Foreskin keratinocyte (primary cell): ENCODE measurements at places on chromosomes 13 and 19.
A peak's percentile ranks its signal among the peaks of the same experiment; 100 is the strongest.

DNA sequence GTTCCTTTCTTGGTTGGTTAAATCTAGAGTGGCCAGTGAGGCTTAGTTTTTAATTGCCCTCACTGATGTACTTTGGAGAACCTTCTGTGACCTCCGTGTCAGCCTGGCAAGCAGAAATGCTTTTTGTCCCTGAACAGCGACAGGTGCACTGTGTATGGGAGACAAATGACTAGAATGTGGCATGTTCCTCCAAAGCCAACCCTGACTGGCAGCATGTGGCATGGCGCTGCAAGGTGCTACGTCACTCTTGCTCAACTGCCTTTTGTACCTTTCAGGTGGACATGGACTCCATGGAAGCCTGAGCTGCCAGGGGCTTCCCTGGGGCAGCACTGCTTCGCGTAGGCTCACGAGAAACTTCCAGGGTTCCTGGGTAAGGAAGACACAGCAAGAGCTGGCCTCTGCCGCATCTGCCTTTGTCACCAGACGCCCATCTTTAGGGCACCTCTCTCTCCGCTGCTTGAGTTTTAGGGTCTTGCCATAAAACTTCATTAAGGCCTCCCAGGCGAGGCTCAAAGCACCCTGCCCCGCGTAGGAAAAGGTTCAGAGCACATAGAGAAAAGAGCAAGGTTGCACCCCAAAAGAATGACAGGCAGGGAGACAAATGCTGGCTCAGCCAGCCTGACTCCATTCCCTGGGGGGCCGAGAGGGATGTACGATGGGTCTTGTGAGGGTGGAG lies 167.1 kb upstream of the SOX1 start:
- no peak for DNase-seq

GRCh38 chr13:24313439-24313838 lies 4.1 kb downstream of the C1QTNF9 start:
- DNase-seq: no peak

DNA sequence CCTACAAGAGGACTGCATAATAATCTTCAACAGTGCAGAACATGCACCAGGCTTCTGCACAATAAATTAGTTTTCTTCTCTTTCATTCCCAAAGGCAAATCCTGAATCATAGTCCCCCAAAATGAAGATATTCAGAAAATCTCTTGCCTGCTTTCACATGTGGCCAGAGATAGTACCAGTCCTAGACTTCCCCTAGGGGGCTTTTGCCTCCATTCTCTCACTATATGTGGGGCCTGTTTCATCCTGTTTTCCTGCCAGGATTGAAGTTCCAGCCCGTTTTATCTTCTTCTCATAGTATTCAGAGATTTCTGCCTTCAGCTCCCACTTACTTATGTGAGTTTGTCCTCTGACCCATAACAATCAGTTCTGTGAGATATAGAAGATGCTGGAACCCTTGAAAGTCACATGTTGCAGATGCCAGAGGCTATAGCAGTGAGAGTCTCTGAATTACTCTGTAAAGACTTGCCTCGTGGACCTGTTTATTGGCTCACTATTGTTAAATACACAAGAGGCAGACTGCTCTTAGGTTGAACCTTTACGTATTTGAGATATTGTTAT lies 421.9 kb upstream of the PCDH9 start:
- no peak for DNase-seq

DNA sequence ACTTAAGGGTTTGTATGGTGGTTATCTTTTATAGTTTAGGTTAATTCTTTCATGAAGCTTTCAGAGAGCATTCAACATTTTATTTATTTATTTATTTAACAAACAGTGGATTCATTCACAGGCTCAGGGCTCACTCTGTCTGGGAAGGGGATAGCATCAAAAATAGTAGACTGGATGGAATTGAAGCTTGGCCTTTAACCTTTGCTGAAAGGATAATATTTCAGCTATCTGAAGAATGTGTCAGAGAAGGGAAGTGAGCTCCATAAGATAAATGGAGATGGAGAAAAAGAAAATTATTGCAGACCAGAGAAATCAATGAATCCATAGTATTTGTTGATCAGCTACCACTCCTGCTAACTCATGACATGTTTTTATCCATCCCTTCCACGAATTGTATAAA lies 305.6 kb downstream of the COG6 start:
- no peak for DNase-seq

GRCh38 chr13:34462843-34463242 lies 479.2 kb upstream of the NBEA start:
- DNase-seq: peak; percentile 89

DNA sequence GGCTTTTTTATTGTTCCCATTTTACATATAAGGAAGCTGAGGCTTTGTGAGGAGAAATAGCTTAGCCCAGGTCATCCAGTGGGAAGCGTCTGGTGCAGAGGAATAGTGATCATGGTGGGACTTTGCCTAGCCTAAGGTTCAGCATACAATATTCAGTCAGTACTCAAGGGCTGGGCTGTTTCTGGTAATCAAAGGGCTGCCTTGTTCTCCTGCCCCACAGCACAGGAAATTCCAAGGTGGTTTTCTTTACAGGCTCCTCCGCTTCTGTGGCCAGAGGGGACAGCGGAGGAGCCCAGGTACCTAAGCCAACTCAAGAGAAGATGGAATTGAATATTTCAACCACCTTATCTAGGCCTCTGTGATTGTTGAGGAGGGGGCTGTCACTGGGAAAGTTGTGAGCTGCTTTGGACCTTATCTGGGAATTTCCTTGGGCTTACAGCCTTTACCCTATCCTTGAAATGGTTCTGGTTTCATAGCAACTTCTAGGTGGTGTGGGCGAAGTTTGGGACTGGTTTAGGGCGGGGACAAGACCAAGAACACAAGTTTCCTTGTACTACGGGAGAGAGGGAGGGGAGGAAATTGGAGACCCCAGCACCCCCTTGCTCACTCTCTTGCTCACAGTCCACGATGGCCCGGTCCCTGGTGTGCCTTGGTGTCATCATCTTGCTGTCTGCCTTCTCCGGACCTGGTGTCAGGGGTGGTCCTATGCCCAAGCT lies at the start of gene MIA:
Gene MIA, plus strand, starts transcription at position 606 of the 716 bp plus-strand sequence. Its CDS starts 22 bp downstream, at position 628.
- peak; percentile 14 for DNase-seq

DNA sequence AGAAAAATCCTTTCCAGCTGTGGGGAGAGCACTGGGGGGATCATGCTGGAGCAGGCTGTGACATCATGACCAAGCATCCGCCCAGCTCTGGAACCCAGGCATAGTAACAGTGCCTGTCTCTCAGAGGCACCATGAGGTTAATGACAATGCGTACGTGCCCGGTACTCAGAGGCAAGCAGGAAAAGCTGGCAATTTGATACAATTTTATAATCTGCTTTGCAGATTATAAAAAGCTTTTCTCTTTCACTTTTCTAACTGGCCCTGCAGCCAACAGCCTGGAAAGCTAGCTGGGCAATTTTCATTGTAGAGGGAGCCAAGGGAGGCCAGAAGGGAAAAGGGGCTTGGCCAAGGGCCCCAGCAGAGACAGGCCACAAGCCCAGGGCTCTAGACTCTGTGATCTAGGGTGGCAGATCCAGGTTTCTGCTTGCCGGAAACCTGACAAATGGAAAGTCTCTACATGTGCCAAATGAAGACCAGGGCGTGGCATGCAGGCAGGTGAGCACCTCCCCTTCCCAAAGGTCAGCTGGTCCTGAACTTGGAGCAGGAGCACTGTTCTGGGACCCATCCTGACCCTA lies 22.7 kb downstream of the VRK3 start:
- DNase-seq: no peak

GRCh38 chr13:60857698-60858097 lies 460.7 kb downstream of the TDRD3 start:
- DNase-seq: peak; percentile 8

DNA sequence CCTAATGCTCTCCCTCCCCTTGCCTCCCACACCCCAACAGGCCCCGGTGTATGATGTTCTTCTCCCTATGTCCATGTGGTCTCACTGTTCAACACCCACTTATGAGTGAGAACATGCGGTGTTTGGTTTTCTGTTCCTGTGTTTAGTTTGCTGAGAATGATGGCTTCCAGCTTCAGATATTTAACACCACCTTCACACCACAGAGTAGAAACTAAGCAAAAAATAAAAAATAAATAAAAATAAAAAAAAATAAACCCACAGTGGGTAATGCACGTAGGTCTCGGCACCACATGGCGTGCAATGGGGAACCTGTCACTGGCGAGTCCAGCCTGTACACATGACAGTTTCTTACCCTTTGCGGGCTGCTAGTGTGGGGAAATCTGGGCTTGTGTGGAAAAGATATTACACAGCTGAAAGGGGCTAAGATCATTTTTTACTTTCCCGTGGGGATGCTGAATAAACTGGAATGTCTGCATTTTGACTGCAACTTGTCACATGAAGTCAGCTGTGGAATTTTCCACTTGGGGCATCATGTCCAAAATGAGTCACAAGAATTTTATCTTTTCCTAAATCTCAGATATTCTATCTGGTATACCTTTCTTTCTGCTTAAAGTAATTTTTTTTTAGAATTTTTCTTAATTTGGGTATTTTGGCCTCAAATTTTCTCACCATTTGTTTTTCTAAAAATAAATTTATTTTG lies 170.5 kb downstream of the IRS2 start:
- DNase-seq: no peak

DNA sequence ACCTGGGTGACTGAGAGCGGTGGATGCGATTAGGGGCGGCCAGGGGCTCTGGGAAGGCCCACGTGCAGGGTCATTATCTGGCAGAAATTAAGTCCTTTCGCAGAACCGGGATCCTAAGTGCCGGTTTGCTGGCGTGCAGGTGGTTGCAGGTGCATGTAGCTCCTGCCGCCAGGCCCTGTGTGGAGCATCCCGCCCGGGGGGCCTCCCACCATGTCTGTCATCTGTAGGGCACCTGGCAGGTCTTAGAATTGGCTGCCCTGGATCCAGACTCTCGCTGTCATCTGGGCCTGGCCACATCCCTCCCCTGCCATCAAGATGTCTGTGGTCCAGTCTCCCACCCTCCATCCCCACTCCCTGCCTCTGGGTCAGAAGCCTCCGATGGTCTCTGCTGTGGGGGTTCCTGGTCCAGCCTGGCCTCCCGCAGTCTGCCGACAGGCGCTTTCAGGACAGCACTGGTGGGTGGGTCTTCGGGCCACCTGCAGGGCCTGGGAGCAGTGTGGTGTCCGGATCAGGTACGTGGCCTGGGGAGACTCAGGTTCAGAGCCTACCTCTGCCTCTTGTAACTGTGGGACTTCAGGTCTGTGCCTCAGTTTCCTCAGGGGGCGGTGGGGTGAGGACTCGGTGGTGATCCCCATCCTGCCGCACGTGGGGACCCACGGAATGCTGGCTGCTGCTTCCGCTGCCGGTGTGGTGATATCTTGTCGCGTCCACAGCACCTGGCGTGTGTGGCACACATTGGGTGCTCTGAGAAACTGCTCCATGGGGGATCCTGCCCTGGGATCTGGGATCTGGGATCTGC lies 5.4 kb downstream of the GNA11 start:
- no peak for DNase-seq

- peak; percentile 98 for DNase-seq
Observed at GRCh38 chr13:109743706-109744453, 42.5 kb downstream of the IRS2 start.
